CD8-positive, alpha-beta T cell (primary cell): ENCODE measurements at places on chromosomes 2 and 18.

- no peak for DNase-seq
These were observed 8.9 kb downstream of the ZFP36L2 start for GRCh38 chr2:43217228-43218154.

DNA sequence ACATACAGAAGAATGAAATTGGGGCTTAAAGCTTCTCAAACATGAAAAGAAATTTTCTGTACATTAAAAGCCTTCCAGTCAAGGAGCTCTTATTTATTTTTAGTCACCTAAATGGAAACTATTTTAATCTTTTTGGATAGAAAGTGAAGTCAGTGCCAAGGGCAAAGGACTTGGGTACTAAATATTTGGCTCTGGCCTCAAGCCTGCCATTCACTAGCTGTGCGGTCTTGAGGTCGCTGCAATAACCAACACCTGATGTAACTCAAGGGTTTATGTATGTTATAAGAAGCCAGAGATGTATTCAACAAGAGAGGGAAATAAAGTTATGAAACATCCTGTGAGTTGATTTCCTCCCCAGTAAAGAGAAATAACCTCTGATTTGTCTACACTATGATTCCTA lies 49.5 kb upstream of the LRATD1 start:
- no peak for DNase-seq

DNA sequence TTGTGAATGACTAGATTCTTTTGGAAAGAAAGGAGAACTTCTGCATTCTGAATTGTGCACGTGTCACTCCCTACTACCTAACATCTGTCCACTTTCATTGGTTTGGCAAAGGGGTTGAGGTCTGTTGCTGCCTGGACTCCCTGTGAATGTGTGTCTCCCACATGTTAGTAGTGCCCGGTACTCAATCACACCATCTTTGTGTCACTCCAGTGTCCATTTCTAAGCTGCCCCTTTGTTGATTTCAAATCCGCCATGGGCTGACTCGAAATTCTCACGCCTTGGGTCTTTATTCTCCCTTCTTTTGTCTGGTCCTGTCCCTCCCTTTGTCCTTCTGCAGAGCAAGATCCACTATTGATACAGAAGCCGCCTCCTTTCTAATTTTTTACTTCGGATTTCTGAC lies 7.5 kb downstream of the DPYSL5 start:
- DNase-seq = no peak

DNA sequence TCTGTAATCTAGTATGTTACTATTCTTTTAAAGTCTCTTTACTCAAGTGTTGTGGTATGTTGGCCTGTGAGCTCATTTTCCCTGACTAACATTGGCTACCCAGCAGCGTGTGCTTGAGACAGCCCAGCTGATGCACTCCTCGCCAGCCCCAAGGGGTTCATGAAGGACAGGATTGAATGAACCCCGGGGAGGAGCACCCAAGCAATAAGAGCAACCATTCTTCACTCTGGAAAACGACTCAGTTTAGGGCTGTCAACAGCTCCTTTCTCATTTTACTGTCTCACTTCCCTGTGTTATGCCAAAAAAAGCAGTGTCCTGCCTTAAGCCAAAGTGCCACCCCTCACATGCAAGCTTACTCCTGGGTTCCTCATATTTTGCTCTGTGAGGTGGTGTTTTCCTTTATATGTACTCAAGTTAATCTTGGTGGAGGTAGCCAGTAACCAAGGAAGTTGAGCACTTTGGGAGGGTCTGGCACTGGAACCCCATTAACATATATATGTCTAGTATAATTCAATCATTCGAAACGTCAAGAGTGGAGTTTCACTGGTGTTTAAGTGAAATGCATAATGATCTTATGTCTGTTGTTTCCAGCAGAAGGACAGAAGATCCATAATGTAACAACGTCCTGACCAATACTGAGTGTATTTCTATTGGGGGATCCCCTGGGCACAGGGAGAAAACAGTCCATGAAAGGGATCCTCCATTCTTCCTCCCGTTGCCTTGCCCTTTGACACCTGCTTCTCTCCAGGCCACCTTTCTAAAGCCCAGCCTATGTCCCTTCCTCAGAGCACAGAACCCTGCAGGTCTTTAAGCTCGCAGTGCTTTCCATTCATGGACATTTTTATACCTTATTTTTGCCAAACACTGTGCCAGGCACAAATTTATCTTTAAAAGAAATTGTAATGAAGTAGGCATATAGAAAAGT lies 43.2 kb downstream of the ATIC start:
- no peak for DNase-seq

- DNase-seq = no peak
These were observed 108.6 kb upstream of the TEKT4 start for GRCh38 chr2:94762600-94762999.
